Sigmoid colon (tissue), 7 donors: ENCODE measurements at places on chromosomes 4 and X. TPM values are rescaled to one million over a fixed set of nuclear protein-coding genes. Genes with fewer than 3 reads are reported as not detected.

GRCh38 chr4:158785718-158786117 lies 16.9 kb downstream of the FNIP2 start:
- no peaks in the 10 kb centered on the region for H3K36me3 ChIP-seq
- no peaks in the 10 kb centered on the region for H3K27me3 ChIP-seq
- H3K4me1 ChIP-seq: peaks cover 65% of the 10 kb centered on the region

GRCh38 chrX:123745511-123745910 lies 12.7 kb upstream of the THOC2 start:
- no peaks in the 10 kb centered on the region for H3K36me3 ChIP-seq
- H3K4me1 ChIP-seq: no peaks in the 10 kb centered on the region
- no peak for DNase-seq
- no peak overlapping the region for H3K4me3 ChIP-seq

DNA sequence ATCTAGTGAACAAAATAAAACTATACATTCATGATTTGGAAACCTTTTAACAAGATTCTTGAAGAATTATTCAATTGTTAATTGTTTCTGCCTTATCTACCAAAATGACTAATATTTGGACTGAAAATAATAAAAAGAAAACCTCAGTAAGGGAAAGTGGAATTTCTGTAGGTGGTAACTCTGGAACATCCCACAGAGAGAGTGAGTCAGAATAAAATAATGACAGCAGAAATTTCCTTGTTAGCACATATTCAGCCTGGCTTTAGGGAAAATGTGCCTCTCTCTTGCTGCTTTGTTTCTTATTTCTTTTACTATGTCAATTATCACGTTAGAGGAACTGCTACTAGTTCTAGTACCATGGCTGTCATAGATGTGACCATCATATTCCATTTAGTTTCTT lies 421.5 kb upstream of the GNPDA2 start:
- H3K4me1 ChIP-seq: no peaks in the 10 kb centered on the region
- no peak overlapping the region for H3K4me3 ChIP-seq
- no peak overlapping the region for H3K27ac ChIP-seq

GRCh38 chrX:107293056-107293455 lies 86.6 kb downstream of the DNAAF6 start:
- no peak overlapping the region for H3K4me3 ChIP-seq
- no peak overlapping the region for H3K27ac ChIP-seq
- H3K36me3 ChIP-seq: no peaks in the 10 kb centered on the region
- H3K27me3 ChIP-seq: no peaks in the 10 kb centered on the region
- no peak for DNase-seq

GPR143 gene
- total RNA-seq: not detected

ETDA gene
- total RNA-seq: not detected

GPRASP1 gene
- 13.6 TPM for total RNA-seq
